ENCODE measurements at places on chromosomes 11 and 22.
A peak's percentile ranks its signal among the peaks of the same experiment; 100 is the strongest.

- DNase-seq, result no peak
Observed at GRCh38 chr11:6228520-6228919, 5.9 kb downstream of the FHIP1B start.

DNA sequence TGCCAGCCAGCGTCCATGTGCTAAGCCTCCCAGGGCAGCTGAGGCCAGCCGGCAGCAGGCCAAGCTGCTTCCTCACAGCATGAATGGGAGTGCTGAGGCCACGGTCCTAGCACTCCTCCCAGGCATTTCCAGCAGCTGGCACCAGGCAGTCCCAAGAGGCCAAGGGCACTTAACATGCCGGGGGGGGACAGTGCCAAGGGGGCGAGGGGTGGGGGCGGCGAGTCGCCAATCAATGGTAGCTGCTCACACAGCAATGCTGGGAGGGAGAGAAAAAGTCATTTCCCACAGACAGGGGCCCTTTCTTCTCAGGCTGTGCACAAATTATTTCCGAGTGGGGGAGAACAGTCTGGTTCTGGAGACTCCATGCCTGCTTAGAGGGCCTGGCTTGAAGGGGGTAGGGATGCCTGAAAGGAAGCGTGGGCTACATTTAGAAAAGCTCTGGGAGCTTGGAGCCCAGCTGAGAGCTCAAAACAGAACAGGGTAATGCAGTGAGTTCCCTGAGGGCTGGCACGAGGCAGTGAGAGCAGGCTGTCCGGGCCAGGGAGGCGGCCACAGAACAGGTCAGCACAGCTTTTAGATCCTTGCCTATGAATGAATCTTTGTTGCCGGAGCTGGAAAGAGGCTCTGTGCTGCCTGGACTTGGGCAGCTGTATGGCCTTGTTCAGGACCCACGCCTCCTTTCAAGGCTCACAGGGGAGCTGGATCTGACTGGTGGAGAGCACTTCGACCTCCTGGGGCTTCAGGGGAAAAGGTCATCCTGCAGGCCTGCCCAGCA, 14.4 kb upstream of the TBC1D10A start:
- DNase-seq, result no peak

DNA sequence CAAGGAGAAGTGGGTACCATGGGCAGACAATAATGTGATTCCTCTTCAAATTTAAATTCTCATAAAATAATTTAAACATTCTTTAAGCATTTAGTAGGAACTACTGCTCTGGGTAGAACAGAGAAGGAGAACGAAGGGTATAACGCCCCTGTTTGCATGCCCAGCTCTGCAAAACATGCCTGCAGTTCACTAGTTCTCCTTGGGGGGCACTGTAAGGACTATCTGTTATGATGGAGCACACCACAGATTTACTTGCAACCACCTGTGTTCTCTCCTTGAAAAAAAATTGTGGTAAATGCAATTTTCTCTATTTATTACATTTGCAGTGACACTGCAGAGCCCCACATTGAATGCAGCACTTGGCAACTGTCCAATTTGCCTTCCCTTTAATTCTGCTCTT, 100.3 kb downstream of the GUCY1A2 start:
- DNase-seq, result no peak

DNA sequence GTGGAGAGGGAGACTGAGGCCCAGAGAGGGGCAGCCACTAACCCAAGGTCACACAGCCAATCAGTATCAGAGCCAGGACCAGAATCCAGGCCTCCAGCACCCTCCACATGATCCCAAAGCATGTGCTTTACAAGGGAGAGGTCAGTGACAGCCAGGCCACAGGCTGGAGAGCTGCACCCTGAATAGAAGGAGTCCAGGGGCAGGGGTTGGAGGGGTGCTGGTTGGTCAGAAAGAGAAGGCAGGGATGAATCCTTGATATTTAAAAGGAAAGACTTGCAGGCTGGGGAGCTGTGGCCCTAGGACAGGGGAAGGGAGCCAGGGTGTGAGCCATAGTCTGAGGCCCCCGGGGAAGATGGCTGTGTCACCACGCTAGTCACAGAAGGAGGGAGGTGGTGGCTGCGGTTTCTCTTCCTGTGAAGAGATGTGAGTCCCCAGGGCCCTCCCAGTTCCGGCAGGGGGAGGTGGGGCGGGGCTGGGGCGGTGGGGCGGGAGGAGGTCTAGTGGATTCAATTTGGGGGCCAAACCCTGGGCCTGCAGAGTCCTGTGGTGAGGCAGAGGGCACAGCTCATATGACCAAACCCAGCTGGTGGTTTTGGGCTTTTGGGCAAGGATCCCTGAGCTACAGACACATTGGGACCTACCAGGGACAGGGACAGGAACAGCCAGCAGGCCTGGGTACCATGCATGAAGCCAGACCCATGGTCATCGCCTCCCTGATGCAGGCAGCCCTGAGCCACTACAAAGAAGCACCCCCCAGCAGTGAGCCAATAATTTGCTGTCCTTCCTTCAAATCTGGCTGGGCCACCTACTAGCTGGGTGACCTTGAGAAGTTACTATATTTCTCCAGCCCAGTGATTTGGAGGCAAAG, 14.0 kb downstream of the RAC2 start:
- peak; percentile 91 for DNase-seq

DNA sequence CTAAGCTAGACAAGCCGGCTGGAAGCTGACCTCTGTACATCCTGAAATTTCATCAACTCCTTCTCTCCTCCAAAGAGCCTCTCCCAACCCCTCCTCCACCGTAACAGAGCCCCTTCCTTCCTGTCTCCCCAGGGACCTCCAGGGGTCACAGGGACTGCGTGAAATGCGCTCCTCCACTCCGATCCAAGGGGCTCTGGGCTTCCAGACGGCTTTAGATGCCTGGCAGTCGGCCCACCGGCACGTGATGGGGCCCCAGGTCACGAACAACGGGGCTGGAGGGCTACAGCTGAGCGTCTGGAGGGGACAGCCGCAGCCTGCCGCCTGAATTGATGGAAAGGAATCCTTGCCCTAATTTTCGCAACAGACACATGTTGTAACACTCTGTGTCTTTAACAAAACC, 264.1 kb downstream of the MN1 start:
- DNase-seq, result no peak

DNA sequence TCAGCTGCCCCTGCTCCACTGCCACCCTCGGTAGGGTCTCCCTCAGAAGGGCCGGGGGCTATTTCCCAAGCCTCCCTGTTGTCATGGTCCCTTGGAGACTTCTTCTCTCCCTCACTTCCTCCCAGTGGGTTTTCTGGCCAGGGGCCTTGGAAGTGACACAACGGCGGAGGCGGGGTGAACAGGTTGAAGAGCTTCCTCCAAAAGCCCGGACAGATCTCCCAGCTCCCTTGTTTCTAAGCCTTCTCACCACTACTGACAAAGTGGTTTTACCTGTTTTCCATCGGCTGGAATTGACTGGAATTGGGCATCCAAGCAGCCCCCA, 14.5 kb downstream of the MYH9 start:
- no peak for DNase-seq

- no peak for DNase-seq
Observed at GRCh38 chr11:68256331-68256741, 15.4 kb downstream of the C11orf24 start.

GRCh38 chr11:125416981-125417935, 78.8 kb downstream of the FEZ1 start:
- DNase-seq, result no peak

GRCh38 chr11:41177791-41178190, 281.7 kb downstream of the LRRC4C start:
- no peak for DNase-seq

GRCh38 chr11:71372693-71373657, 75.2 kb downstream of the DHCR7 start:
- DNase-seq, result no peak

GRCh38 chr11:106087815-106088435, 10.5 kb downstream of the AASDHPPT start:
- DNase-seq, result no peak

- no peak for DNase-seq
Observed at GRCh38 chr11:122178795-122179194, 62.8 kb upstream of the BLID start.

DNA sequence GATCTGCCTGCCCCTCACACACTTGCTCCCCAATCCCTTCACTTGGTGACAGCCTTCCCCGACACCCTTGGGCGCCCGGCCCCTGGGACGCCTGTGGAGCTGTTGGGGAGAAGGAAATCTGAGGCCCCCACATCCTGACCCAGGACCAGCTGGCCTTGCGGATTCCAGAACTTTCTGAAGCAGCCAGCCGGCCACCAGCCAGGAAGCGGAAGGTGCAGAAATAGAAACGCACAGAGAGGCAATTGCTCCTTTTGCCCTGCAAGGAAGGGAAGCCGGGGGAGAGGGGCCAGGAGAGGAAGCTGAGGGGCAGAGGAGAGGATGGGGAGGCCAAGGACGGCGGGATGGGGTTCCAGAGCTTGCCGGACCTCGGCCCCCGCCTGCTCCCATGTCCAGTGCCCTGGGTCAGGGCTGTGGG, 66.7 kb upstream of the LINC01488 start:
- DNase-seq, result no peak

DNA sequence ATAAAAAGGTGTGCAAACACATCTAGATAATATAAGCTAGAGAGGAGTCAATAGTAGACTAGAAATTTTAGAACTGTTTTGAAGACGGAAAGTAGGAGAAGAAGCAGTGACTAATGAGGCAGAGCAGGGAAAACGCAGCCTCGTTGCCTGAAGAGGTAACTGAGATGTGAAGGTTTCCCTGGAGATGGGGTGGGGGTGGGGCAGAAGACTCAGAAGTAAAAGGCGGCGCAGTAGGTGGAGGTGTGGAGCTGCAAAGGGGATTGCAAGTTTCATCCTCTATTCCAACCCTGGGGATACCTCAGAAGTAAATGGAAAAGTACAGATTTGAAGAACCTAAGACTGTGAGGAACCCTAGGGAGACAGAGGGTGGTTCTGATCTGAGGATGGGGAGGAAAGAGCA, 109.5 kb downstream of the TMPRSS5 start:
- no peak for DNase-seq

DNA sequence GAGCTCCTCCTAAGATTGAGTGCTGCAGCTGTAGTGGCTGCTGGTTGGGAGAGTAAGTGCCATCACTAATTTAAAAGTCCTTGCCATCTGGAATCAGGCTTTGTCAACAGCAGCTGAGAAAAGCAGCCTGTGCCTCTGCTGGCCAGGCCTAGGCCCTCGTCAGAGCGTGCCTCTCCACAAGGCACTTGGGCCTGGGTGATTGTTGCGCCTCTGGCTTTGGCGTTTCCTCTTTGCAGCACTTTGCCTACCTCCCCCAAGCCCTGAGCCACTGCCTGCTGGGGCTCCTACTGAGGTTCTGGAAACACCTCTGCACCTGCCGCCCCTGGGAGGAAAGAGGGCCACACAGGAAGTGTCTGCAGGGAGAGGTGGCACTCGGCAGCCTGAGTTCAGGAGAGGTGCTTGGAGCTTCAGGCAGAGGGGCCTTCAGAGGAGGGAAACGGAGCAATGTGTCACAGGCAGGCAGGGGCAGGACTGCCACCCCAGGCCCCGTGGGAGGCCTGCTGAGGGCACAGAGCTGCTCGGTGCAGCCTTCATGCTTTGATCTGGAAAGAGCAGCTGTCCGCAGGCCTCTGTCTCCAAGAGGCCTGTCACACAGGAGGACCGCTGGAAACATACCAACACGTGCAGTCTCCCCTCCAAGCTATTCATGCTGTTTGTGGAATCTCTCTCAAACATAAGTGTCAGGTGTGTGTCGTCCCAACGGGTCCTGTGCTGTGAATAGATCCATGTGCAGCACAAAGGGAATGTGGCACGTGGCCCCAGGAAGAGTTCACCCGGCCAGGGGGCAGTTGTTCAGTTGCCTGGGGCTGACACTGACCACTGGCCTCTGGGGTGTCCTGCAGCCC, 61.5 kb upstream of the EMID1 start:
- DNase-seq, result no peak

DNA sequence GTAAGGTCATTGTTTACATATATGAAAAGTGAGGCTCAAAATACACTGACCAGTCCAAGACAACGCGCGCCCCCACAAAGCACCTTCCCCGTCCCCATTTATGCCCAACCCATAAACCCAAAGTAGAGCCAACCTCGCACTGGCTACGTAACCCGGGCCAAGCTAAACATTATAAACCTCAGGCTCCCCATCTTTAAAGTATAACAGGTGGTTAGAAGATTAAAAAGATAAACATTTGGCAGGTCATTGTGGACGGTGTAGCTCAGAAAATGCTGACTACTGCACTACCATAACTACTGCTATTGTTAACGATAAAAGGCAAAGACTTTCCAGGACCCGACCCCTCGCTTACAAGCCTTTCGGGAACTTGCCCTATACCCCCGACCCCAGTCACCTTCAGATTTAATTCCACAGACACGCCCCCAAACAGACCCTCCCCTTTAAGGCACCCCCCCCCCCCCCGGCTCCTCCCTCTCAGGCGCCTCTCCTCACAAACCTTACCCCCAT, 470 bp downstream of the NUMA1 start:
- no peak for DNase-seq

DNA sequence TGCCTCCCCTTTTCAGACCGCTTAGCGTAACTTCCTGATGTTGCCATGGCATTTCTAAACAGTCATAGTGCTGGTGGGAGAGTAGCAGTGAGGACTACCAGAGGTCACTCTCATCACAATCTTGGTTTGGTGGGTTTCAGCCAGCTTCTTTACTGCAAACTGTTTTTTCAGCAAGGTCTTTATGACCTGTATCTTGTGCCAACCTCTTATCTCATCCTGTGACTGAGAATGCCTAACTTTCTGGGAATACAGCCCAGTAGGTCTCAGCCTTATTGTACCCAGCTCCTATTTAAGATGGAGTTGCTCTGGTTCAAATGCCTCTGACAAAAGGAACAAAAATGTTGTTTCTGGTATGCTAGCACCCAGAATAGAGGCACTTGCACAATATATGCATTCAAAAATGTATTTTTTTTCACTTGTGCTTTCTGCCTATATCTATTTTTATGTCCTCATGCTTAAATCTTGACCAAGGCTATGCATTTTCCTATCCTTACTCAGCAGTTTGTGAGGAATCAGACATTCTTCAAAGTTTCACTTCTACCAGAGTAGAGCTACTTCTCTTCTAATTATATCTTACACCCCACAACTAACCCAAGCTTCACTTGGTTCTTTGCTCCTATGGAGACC, 16.1 kb upstream of the OR51M1 start:
- DNase-seq, result no peak
